Hepatocyte (in vitro differentiated cells): ENCODE measurements at places on chromosomes 16 and 17. TPM values are rescaled to one million over a fixed set of nuclear protein-coding genes. Genes with fewer than 3 reads are reported as not detected.
A peak's percentile ranks its signal among the peaks of the same experiment; 100 is the strongest.

- DNase-seq = no peak
Measured at GRCh38 chr16:19419698-19420075, 2.0 kb downstream of the TMC5 start.

DNA sequence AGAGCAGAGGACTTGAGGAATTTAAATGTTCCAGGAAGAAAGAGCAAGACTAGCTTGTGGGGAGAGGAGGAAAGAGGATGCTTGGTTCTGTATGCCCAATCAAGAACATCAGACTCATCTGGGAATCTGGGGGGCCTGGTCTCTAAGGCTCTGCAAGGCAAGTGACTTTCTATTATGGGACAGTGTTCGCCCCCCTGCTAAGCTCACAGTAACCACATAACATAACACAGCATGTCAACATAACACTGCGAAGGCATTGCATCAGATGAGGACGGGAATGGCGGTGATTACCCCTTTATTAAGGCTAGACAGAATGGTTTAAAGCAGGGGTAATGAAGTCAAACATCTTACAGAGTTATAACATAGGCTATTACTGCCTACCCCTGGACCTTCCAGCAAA is 176.6 kb upstream of the IRX6 start:
- DNase-seq = no peak

- no peak for DNase-seq
Measured at GRCh38 chr16:59355704-59356103, 621.6 kb upstream of the GOT2 start.

DNA sequence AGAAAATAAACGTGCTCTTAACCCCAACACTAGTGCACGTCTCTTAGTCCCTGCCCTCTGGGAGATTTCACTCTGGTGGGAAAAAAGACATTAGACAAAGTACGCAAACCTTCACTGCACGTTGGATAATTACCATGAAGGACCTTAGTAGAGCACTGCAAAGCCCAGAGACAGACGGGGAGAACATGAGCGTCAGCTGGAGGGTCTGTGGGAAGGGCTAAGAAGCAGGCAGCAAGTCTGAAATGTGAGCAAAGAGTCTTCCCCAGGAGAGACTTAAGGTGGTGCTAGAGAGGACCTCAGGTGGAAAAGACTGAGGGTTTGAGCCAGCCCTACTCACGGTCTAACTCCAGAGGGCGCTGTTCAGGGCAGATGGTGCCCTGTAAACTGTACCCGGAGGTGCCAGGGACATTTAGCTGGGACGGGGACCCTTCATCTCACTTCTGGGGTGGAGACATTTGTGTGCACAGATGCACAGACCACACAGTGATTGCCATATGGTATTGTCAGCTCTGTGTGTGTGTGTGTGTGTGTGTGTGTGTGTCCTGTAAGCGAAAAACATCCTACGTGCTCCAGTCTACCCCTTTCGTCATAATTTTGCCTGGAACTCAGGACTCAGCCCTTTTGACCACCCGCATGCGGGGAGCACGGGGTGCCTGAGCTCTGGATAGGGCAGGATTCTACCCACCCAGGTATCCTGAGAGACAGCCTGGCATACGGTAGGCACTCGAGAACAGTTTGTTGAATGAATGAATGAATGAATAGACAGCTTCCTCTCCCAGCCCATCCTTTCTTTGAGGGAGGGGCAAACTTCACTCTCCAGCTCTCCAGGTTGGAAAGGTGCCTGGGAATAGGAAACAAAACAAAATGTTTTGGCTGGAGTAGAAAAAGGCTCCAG is 10.1 kb upstream of the STAC2 start:
- peak; percentile 61 for DNase-seq

- peak; percentile 81 for DNase-seq
Measured at GRCh38 chr17:43994272-43995149, 9.9 kb upstream of the NAGS start.

DNA sequence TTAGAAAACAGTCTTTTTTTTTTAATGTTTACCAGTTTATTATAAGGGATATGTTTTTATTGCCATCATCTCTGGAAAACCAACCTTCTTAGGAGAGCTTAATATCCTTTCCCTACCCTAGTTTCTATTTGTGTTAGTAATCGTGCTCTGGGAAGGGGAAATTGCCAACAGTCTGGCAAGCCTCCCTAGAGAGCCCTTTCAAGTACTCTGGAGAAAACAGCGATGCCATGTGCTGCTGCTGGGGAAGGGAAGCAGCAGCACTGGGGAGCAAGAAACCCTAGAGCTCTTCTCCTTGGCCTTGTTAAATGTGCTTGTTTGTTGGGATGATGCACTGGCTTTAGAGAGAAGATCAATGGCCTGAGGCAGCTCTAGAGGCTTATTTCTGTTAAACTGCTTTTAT is 10.3 kb downstream of the RETREG3 start:
- no peak for DNase-seq

DNA sequence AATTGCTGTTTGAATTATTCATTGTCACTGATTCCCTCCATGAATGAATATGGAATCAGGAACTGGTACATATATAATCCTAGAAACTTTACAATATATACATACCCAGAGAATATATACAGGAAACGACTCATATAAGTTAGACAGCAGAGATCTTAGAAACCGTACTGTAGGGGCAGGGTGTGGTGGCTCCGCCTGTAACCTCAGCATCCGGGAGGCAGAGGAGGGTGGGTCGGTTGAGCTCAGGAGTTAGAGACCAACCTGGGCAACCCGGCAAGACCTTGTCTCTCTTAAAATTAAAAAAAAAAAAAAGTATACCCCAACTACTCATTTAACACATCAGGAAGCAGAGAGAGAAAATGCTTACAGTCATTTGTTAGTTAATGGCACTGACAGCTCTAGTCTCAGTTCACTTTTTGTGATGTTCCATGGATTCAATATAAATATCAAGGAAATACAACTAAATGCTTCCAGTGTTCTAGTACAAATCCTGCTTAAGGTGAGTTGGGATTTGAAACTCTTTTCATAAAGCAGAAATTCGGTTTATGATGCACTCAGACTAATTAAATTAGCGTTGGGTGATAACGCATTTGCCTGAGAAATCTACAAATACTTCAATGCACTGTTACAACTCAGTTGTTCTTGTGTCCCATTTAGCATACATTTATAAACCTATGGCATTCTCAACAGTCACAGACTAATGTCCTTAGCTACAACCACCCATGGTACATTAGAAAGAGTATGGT is 5.6 kb downstream of the GLG1 start:
- no peak for DNase-seq

GRCh38 chr16:53518550-53519416 is 15.8 kb upstream of the AKTIP start:
- no peak for DNase-seq

- peak; percentile 96 for DNase-seq
Measured at GRCh38 chr16:89873109-89873971, at the start of gene TCF25. Gene TCF25 (plus strand): TSS chr16:89873592. CDS start chr16:89873668, 76 bp downstream.

- DNase-seq = peak; percentile 69
Measured at GRCh38 chr16:30609002-30609925, 925 bp downstream of the ZNF689 start.

DNA sequence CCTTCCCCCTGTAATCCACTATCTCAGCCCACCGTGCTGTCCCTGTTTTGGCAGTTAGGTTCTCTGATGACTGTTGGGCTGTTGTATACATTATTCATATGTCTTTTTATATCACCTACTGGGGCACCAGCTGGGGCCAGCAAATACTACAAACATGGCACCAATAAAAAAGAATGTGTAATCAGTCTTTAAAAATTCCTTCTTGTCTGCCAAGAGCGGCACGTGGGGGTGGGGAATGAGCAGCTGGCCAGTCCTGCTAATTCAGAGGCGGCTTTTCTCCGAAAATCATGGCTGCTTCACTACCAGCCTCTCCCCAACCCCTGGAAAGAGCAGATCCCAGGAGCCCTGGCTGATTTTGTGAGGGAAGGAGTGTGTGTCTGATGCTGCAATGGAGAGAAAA is 77.7 kb upstream of the EEF2KMT start:
- DNase-seq = no peak

DNA sequence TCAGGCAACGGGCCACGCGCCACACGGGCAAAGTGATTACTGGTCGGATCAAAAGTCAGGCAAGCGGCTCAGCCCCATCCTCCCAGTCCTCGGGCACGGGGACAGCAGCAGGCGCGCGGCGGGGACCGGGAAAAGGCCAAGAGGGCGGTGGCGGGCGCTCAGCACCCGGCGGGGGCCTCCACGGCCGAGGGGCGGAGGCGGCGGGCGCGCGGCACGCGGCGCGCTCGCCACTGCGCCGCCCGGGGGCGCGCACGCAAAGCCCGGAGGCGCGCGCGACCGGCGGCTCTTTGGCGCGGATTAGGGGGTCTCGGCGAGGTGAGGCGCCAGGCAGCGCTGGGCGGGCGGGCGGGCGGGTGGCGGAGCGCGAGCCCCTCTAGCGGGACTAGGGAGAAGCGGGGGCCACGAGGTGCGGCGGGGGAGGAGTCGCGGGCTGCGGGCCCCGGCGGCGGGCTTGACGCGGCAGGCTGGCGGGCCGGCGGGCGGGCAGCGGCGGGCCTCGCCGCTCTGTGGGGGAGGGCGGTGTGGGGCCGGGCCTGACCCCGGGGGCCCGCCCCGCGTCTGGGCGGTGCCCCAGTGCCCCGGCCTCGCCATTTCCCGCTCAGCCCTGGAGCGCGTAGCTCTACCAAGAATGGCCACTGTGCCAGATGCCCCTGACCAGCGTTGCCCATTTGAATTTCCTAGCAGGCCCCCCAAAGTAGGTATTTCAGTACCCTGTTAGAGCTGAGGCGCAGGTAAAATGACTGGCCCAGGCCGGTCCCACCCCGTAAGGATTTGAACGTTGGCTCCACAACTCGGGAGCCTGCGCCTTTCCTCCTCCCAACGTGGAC is at the start of the genes ACACA and TADA2A:
ACACA (minus strand) TSS at position 202 of the 827 bp plus-strand sequence. CDS start 537 bp downstream, outside the sequence.
TADA2A (plus strand) TSS at position 252 of the 827 bp plus-strand sequence. CDS start 4,480 bp downstream, outside the sequence.
- peak; percentile 92 for DNase-seq

DNA sequence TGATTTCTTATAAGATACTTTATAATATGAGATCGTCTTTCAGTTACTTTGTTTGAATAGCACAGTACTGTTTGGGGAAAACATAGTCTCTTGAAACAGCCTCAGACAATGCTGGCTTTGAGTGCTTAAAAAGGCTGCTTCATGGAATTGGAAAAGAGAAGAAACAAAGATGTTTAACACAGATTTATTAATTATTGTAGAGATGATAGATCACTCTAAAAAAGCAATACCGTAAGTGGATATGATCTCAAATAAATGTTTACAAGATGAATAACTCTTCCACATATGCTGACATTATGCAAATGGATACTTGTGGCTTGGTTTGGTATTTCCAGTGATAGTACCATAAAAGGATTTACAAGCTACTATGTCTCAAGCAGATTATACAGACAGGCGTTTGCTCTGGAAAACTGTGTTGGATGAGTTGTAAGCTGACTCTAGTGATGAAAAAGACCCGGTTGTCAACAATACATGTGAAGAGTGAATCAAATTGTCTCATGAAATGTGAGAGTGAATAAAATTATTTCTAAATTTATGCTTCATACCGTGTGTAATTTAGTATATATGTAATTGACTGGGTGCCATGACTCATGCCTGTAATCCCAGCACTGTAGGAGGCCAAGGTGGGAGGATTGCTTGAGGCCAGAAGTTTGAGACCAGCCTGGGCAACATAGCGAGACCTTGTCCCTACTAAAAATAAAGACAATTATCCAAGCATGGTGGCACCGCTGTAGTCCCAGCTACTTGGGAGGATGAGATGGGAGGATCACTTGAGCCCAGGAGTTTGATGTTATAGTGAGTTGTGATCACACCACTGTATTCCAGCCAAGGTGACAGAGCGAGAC is 105.4 kb downstream of the FTO start:
- no peak for DNase-seq

DNA sequence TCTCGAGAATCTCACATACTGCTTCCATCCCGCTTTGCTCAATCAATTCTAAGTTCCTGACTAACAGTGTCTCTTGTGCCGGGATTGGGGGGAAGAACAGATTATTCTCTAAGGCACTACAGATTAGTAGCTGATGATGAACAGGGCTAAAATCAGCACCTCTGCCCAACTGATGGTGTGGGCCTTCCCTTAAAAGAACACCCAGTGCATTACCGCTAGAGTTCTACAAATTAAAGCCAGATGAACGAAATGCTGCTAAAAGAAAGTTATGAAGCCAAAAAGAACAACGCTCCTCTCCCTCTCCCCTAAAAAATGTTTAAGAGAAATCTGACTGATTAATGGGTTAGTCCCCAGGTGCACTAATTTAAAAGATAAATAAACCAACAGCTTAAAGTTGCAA is 4.4 kb downstream of the CDC27 start:
- DNase-seq = no peak

- DNase-seq = no peak
Measured at GRCh38 chr17:55171634-55172328, 93.0 kb upstream of the HLF start.

Gene C1QBP
- total RNA-seq = 145 and 149 TPM in 2 replicates

Gene CLEC18A
- 1.3 and 1.9 TPM in 2 replicates for total RNA-seq

Gene STX1B
- 0.87 and 1.6 TPM in 2 replicates for total RNA-seq

Gene GFAP
- 0.10 and 1.6 TPM in 2 replicates for total RNA-seq

Gene PROCA1
- total RNA-seq = 3.9 and 4.4 TPM in 2 replicates

Gene CHD9NB
- 0.64 and 2.3 TPM in 2 replicates for total RNA-seq

Gene ANKRD13B
- total RNA-seq = 3.5 and 5.1 TPM in 2 replicates

Gene MYH11
- 5.9 and 8.1 TPM in 2 replicates for total RNA-seq

Gene ADORA2B
- 9.2 and 11.4 TPM in 2 replicates for total RNA-seq

Gene KRT33A
- not detected in 2 replicates for total RNA-seq

Gene KRTAP1-5
- not detected in 2 replicates for total RNA-seq

Gene ARSG
- total RNA-seq = 1.3 and 3.5 TPM in 2 replicates

Gene INCA1
- total RNA-seq = 1.6 and 2.7 TPM in 2 replicates

Gene MYL4
- 4.3 and 10.2 TPM in 2 replicates for total RNA-seq

Gene SEPTIN12
- total RNA-seq = not detected in 2 replicates

Gene TP53TG3B
- not detected in 2 replicates for total RNA-seq
